Right ventricle myocardium superior (tissue), 1 donor: ENCODE measurements at places on chromosomes 1 and 21. TPM values are rescaled to one million over a fixed set of nuclear protein-coding genes. Genes with fewer than 3 reads are reported as not detected.

DNA sequence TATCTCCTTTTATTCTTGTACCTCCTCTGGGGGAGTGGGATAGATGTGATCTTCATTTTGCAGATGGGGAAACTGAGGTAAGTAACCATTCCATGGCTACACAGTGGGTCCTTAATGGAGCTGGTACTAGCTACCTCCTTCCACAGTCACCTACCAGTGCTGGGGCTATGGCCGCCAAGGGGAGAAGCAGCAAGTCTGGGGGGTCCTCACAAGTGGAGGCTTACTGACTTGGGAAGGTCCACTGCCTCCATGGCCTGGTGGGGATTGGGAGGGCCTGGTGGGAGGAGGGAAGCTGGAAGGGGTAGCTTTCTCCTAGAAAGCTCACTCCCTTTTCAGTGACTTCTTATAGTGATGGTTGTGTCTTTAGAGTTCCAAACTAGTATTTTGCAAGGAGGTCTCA is 5.9 kb upstream of the FOXO6 start:
- no peak for DNase-seq

DNA sequence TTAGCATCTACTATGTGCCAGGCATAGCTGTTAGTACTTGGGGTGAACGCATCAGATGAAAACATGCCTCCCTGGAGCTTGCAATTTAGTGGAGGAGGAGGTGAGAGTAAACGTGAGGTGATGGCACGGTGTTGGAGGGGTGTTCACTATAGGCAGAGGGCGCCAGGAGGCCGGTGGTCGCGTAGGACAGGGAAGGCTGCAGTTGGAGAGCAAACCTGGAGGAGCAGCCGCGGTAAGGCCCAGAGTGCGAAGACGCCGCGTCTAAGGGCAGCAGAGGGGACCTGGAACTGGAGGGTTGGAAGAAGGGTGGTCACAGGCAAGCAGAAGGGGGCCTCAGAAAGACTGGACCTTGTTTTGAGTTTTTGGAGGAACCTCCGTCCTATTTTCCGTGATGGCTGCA is 30.2 kb upstream of the TRIM17 start:
- DNase-seq: no peak

- DNase-seq: no peak
Measured at GRCh38 chr1:31976401-31976800, 37.3 kb upstream of the KHDRBS1 start.

DNA sequence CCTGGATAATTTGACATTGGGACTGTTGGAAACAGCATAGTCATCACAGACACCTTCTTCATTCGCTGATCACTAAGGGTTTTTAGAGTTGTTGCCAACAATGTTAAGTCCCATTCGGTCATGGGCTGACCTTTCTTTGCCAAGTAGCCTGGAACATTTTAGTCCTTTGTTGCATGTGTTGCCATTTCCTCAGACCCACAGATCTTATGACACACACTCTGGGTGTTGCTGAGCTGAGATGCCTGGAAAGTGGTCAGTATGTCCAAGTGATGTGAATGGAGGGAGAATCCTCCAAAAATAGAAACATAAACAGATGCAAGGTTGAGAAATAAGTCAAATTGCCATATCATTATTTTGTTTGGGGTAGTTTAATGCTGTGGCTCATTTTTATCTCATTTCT is 61.5 kb upstream of the GJA5 start:
- DNase-seq: no peak

- no peak for DNase-seq
Measured at GRCh38 chr1:160756849-160757201, 17.8 kb downstream of the SLAMF7 start.

DNA sequence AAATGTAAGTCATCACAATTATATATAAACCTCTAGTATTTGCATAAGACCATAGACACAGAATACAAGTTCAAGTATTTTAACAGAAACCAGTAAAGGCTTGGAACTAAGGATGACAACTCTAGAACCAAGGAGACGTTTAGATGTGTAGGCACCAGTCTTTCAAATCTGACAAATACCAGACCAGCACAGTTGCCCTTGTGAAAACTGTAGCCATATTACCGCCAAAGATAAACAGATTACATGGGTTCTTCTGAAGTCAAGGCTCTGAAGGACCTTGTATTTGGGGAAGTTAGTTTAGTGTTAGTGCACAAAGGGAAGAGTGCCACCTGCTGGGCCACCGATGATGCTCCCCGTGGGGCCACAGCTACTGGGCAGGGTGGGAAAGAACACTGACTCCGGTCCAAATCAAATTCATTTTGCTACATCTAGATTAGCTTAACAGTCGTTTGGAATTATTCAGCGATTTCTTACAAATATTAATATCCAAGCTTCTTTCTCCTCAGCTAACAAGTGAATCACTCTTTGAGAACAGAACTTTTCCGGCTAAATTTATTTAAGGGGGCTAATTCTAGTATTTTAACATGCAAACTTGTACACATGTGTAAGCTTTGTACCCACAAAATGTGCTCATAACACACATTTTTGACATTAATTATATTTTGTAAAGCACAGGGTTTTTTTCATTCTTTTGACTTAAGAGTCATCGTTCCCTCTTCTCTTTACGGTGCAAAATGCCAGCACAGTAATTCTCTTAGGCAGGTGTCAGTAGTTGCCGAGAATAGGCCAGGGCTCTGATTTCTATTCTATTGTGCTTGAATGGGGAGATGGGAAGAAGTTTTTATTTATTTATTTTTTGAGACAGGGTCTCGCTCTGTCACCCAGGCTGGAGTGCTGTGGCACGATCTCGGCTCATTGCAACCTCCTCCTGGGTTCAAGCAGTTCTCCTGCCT is 8.0 kb upstream of the NIBAN1 start:
- peak; percentile 86 for DNase-seq

DNA sequence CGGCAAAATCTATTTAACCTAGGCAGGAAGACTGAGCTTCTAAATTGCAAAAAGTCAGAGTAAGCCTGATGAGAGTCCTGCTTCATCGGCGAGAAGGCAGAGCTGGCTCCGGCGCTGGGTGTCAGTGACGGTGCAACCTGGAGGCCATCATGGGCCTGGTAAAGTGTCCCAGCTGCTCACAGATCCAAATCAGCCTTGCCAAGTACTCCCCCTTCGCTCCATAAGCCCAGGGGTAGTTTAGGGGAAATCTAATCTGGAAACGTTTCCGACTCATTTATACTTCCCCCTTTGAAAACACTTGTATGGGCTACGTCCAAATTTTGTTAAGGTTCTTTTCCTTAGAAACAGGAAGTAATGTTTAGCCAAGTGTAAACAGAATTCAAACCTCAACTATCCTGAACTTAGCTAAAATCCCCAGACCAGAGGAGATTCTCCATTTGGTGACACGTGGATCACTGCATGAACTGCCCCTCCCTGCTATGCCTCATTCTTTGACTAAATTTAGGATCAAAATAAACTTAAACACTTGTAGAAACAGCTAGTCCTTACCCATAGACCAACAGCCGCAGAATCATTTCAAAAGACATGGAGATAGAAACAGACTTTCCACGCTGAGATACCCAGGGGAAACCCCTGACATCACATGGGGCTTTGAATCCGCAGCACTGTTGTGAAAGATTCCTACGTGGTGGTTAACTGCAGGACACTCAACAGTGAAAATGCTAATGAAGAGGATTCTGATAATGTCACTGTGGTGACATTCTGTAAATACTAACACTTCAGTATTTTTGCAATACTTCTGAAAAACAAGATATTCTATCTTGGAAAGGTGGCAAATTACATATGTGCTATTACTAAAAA is 172.7 kb downstream of the TGFBR3 start:
- peak; percentile 72 for DNase-seq

DNA sequence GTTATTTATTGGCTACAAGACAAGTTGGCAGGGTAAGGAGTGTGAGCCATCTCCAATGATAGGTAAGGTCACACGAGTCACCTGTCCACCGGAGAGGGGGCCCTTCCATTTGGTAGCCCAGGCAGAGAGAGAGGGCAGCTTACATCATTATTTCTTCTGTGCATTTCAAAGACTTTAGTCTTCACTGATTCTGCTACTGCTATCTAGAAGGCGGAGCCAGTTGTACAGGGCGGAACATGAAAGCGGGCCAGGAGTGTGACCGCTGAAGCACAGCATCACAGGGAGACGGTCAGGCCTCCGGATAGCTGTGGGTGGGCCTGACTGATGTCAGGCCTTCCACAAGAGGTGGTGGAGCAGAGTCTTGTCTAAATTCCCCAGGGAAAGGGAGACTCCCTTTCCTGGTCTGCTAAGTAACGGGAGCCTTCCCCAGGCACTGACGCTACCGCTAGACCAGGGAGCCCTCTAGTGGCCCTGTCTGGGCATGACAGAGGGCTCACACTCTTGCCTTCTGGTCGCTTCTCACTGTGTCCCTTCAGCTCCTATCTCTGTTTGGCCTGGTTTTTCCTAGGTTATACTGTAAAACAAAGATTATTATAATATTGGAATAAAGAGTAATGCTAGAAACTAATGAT is 36.7 kb downstream of the ZNF695 start:
- peak; percentile 71 for DNase-seq

- DNase-seq: peak; percentile 70
Measured at GRCh38 chr1:117672756-117673155, 66.9 kb downstream of the TENT5C start.

GRCh38 chr1:232222614-232223013 is 407.3 kb downstream of the SIPA1L2 start:
- DNase-seq: no peak

DNA sequence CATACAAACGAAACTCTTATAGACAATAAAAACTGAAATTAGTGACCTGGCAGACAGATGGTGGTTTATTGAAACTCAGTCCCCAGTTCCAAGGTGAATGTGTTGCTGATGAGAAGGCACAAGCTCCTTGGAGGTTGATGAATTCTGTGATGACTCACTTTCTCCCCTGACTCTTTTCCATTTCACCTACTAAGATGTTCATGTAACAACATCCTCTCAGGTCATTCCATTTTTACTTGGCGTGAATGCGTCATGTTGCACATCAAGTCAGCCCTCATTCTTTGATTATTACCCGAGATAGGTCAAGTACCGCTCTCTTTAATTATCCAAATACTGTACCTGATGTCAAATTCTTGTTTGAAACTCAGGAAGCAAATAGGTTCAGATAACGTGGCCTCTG is 10.1 kb upstream of the IL10RB start:
- no peak for DNase-seq

GRCh38 chr1:228050571-228051231 is 31.8 kb upstream of the ARF1 start:
- no peak for DNase-seq

DNA sequence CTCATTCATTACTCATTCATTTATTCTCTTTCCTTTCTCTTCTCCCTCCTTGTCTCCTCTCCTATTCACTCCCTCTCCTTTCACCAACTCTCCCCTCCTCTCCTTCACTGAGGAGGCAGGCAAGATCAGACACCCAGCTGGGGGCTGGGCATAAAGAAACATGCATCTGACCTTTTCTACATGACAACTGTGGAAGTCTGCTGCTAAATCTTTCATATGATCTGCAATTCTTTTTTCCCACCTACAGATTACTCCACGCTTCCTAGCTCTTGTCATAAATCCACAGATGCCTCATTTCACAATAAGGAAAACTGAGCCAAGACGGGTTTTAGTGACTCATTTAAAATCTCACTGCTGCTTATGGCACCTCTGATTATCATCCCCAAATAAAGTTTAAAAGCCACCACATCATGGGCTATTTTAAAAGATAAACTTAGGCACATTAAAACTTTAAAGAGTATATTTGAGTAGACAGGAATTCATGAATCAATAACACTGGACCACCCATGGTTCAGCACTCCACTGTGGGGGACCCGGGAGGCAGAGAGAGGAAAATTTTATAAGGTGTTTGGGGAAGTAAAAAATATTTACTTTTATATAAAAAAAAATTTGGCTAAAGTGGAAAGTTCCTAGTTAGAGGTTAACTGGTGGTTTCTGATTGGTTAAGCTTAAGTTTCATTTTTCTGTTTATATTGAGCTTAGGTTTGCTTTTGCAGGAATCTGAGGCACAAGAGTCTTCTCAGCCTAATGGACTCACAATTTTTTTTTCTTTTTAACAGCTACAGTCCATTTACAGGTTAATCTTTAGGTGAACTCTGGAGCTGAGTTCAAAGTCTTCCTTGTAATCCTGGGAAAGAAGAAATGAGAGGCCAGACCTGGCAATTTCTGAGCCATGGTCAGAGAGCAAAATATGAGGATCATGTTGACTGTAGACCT is 55.8 kb upstream of the DNAH14 start:
- no peak for DNase-seq

- DNase-seq: no peak
Measured at GRCh38 chr1:109625601-109626560, 6.2 kb downstream of the AMPD2 start.

GRCh38 chr21:18468790-18469189 is 65.2 kb upstream of the TMPRSS15 start:
- no peak for DNase-seq

DNA sequence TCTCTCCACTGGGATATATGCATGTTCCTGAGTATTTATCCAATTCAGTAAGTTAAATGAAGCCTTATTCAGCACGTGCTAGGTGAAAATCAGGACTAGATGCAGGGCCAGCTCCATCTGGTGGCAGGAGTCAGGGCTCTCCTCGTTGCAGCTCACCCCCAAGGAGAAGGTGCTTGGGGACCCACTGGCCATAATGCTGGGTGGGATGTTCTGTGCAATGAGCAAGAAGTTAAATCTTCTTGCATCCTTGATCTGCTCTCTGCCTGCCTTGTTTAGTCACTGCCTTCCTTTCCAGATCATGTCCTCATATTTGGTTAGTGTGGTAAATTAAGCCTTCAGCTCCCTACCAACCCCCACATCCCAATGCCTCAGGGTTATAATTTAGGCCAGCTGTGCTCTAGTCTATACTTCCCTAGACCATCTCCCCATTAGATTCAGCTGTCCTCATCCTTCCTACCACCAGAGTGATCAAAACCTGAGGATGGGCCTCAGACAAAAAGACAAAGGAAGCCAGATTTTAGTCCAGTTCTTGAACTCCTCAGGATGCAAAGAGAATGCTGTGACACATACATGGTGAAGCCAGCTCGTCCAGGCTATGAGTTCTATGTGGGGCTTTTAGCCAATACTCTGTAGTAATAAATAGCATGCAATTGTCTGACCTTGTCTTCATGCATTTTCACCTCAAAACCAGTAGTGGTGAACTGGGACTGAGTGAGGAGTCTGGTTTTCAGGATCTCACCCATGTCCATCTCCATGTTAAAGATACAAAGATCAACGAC is 55.9 kb downstream of the SEC16B start:
- DNase-seq: no peak

DNA sequence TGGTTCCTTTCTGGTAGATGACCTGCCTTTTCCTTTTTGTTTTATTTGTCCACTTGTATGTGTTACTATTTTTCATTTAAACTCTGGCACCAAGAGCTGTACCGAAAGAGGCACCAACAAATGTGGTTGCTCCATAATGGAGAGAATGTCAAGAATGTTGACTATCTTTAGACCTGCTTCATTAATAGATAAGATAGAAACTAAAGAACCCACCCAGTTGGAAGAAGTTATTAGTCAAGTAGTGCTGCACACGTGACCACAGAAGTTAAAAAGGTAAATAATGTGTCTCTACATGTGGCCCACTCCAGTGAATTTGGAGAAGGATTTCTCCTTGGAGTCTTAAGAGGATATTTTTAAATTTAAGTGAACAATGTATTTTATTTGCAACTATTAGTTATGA is 9.3 kb downstream of the ATP1A1 start:
- DNase-seq: no peak

- no peak for DNase-seq
Measured at GRCh38 chr1:175978926-175979325, 228.2 kb downstream of the COP1 start.

FCN3 gene
- total RNA-seq: 15.8 TPM

DMBX1 gene
- not detected for total RNA-seq

RUNX3 gene
- total RNA-seq: 1.0 TPM

TTC4 gene
- total RNA-seq: 14.8 TPM

GATAD2B gene
- 30.1 TPM for total RNA-seq

MANEAL gene
- total RNA-seq: 0.91 TPM

L1TD1 gene
- total RNA-seq: not detected

LGR6 gene
- total RNA-seq: 3.9 TPM

BEND5 gene
- total RNA-seq: 5.0 TPM

KLF17 gene
- total RNA-seq: not detected

MYOC gene
- 2.1 TPM for total RNA-seq

RCC1 gene
- total RNA-seq: 8.1 TPM
